ENCODE measurements at places on chromosomes 2 and 18.

DNA sequence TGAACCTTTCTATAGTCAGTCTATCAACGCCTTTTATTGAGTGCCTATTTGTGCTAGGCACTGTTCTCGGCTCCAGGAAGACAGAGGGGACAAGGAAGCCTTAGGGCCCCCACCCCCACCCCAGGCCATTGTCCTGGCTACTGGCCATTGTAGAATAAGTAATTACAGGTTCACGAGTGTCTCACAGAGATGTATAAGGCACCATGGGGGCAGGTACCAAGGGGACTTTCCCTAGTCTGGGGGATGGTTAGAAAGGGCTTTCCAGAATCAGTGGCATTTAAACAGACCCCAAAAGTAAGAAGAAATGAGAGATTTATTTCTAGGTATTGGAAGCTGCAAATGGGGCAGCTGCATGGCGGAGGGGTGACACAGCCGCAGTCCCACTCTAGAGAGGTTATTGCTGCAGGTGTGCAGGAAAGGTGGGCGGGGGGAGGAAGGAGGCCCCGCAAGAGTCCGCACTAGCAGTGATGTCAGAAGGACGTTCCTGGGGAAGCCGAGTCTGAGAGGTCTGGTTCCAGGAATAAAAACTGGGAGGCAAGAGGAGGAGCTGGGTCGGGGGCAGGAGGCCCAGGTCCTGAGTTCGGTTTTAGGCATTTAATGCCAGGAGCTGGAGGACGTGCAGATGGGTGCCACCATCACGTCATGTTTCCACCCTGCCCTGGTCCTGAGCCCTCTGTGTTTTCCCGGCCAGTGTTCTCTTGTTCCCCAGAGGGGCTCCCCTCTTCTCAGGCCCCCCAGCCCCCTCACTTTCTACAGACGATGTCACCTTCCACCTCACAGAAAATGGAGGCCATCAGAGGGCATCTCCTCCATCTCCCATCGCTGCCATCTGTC is 30.5 kb downstream of the FOSL2 start:
- peaks cover 18% of the 10 kb centered on the region for H3K4me1 ChIP-seq
- no peak overlapping the region for H3K4me3 ChIP-seq
- H3K27ac ChIP-seq, result peak overlapping the region; percentile 45
- no peaks in the 10 kb centered on the region for H3K36me3 ChIP-seq
- H3K27me3 ChIP-seq, result no peaks in the 10 kb centered on the region

DNA sequence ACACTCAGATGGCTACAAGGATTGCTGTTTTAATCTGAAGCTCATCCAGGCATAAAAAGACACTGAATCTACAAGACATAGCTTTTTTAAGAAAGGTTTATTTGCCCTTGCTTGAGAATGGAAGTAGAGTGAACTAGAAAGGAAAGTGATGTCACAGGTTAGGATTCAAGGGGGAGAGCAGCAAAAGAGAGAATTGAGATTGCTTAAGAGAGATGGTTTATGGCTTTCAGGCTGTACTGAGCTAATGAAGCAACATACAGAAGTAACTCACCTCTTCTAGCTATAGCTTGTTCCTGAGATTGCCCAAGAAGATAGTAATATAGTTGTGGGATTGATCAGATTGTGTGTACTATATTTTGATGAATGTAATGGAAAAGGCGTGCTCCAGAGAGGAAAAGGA is 26.1 kb upstream of the ACVR2A start:
- no peaks in the 10 kb centered on the region for H3K36me3 ChIP-seq
- H3K4me3 ChIP-seq, result no peak overlapping the region
- no peak overlapping the region for H3K27ac ChIP-seq
- H3K4me1 ChIP-seq, result no peaks in the 10 kb centered on the region

DNA sequence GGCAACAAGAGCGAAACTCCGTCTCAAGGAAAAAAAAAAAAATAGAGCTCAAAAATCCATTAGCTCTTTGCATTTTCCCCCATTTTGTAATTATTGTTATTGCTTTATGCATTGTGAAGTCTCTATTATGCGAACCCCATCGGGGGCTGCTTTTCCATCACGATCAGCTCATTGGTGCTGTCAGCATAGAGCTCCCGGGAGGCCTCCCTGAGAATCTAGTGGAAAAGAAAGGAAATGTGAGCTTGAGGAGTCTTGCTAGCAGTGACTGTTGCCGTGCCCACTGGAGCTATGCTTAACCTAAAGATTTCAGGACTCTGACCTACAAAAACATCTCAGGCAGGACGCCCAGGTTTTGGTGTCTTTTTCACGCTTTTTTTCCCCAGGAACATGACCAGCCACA is 102.6 kb upstream of the NDUFV2 start:
- no peaks in the 10 kb centered on the region for H3K4me1 ChIP-seq
- no peak overlapping the region for H3K27ac ChIP-seq
- H3K36me3 ChIP-seq, result no peaks in the 10 kb centered on the region

DNA sequence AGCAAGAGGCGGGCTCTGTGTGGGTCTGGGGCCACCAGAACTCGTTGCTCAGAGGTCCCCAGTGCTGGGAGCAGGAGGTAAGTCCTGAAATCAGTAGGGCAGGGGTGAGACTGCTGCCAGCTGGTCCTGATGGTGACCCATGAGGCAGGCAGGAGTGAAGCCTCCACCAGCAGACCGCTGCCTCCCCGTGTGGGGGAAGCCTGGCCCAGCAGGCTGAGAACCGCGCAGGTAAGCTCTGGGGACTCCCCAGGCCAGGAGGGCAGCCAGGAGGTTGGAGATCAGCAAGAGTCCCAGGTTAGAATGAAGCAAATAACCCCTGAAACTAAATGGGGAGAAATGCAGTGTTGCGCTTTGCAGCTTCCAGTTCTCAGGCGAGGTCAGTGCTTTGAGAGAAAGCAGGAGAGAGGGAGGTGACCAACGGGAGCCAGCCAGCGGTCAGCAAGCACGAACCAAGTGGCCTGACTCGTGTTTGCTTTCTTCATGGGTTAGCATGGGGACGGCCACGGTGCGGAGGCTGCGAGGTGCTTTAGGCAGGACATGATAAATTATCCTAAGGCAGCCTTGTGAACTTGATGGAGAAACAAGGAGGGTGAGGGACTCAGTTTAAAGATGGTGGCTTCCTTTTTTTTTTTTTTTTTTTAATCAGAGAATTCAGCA is 26.2 kb downstream of the INHBB start:
- H3K27ac ChIP-seq, result no peak overlapping the region
- no peaks in the 10 kb centered on the region for H3K36me3 ChIP-seq
- no peak overlapping the region for H3K4me3 ChIP-seq
- peak; percentile 30 for DNase-seq
- H3K4me1 ChIP-seq, result no peaks in the 10 kb centered on the region
- H3K27me3 ChIP-seq, result no peaks in the 10 kb centered on the region

GRCh38 chr2:23595601-23596251 is 210.7 kb downstream of the KLHL29 start:
- H3K4me3 ChIP-seq, result no peak overlapping the region
- H3K4me1 ChIP-seq, result no peaks in the 10 kb centered on the region
- DNase-seq, result no peak
- no peaks in the 10 kb centered on the region for H3K36me3 ChIP-seq

DNA sequence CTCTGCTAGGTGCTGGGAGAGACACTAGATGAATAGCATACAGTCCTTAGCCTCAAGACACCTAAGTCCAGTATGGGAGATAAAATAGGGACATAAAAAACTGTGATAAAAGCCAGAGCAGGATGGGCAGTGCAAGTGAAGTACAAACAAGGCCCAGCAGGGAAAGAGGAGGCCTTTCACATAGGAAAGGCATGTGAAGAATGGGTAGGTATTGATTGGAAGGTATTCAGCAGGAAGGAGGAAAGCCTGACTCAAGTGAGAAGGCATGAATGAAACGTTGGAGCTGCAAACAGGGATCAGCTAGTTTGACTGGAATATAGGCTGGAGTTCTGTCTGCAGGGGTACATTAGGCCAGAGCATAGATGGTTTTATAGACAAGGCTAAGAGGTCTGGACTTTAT is 11.0 kb upstream of the CXCR4 start:
- no peaks in the 10 kb centered on the region for H3K4me1 ChIP-seq
- no peak overlapping the region for H3K4me3 ChIP-seq
- H3K27ac ChIP-seq, result no peak overlapping the region

GRCh38 chr18:76837071-76837470 is 14.7 kb downstream of the ZNF236 start:
- DNase-seq, result no peak
- no peaks in the 10 kb centered on the region for H3K4me1 ChIP-seq
- no peaks in the 10 kb centered on the region for H3K27me3 ChIP-seq

Data from pancreas (tissue), 10 donors.